Osteoblast (primary cell): ENCODE measurements at places on chromosomes 1 and 21. TPM values are rescaled to one million over a fixed set of nuclear protein-coding genes. Genes with fewer than 3 reads are reported as not detected.

Gene DNMT3L
- not detected in 2 replicates for total RNA-seq

Gene IGSF9
- under 0.01 TPM in 2 replicates for total RNA-seq

Gene PADI2
- under 0.01 and 0.29 TPM in 2 replicates for total RNA-seq

Gene ASPM
- 5.1 and 5.6 TPM in 2 replicates for total RNA-seq

Gene PPM1J
- 0.59 and 1.1 TPM in 2 replicates for total RNA-seq

Gene TRIM45
- total RNA-seq, result 1.4 and 2.1 TPM in 2 replicates

Gene IL22RA1
- total RNA-seq, result under 0.01 TPM in 2 replicates

Gene SPATA1
- 1.8 and 2.1 TPM in 2 replicates for total RNA-seq

Gene CTTNBP2NL
- 29.5 and 32.2 TPM in 2 replicates for total RNA-seq

Gene GPR52
- 1.4 and 2.4 TPM in 2 replicates for total RNA-seq

Gene C1orf185
- total RNA-seq, result not detected in 2 replicates

Gene UBXN11
- 5.8 and 6.2 TPM in 2 replicates for total RNA-seq

Gene UBL4B
- 1.1 and 1.8 TPM in 2 replicates for total RNA-seq

Gene C1orf87
- total RNA-seq, result not detected in 2 replicates

Gene BCAN
- total RNA-seq, result not detected in 2 replicates

Gene TMEM52
- not detected in 2 replicates for total RNA-seq
